Stimulated activated CD8-positive, alpha-beta memory T cell treated with anti-CD3 and anti-CD28 coated beads, Interleukin-7, amount 100 ng/mL, for 1 hour (primary cell): ENCODE measurements at places on chromosomes 2 and 18.

GRCh38 chr2:205288686-205289085 lies 393.6 kb upstream of the NRP2 start:
- no peak for DNase-seq

DNA sequence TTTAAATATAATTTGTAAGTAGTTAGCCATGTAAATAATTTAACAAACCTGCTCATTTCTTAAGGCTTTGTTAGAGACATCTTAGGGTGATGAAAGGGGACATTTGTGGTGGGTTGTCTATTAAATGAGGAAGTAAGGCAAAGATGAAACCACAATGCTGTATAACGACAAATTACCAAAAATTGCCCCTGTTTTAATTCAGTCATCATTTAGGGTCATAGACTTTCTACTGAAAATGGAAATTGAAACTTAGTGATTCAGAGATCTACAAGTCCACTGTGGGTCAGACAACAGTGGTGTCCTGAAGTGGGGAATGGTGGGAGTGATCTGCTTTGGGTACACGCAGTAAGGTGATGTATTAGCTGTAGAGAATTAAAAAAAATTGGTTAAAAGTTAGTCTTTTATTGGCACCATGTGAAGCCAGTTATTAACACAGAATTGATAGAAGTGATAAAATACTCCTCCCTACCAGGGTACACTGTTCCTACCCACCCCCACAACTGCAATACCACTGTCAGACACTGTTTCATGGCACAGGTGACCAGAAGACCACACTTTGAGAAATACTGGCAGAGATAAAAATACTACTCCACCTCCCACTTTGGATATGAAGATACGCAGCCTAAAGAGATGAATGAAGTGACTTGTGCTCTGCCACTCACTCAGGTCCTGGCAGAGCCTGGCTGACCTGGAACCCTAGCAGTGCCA lies 13.4 kb downstream of the CERS6 start:
- no peak for DNase-seq

- DNase-seq: no peak
Observed at GRCh38 chr2:758073-758820, 81.0 kb upstream of the TMEM18 start.

- no peak for DNase-seq
Observed at GRCh38 chr18:51513517-51513916, 316.0 kb upstream of the MEX3C start.

- no peak for DNase-seq
Observed at GRCh38 chr2:135890835-135891234, 14.6 kb upstream of the MCM6 start.

GRCh38 chr18:29879763-29880162 lies 1162.8 kb downstream of the DSC3 start:
- DNase-seq: no peak

GRCh38 chr2:168944065-168944464 lies 43.0 kb downstream of the G6PC2 start:
- no peak for DNase-seq

DNA sequence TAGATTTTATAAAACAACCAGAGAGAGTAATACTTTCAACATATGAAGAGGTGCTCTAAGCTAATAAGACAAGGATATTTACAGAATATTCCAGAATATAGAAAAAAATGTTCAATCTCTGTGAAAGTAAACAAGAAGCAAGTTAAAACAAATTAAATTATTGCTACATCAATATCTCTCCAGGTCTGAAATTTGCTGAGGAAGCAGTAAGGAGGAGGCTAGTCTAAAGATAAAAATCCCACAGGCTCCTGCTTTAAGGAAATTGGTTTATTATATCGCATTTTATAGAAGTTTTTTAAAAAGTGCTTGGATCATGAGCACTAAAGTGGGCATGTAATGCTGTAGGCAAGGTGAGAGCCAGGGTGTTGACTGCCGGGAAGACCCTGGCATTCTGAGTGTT lies 39.7 kb upstream of the ASB18 start:
- no peak for DNase-seq

GRCh38 chr2:231861288-231861931 lies 64.8 kb downstream of the NPPC start:
- DNase-seq: no peak

GRCh38 chr2:181307203-181307991 lies 149.8 kb upstream of the ITGA4 start:
- DNase-seq: no peak

DNA sequence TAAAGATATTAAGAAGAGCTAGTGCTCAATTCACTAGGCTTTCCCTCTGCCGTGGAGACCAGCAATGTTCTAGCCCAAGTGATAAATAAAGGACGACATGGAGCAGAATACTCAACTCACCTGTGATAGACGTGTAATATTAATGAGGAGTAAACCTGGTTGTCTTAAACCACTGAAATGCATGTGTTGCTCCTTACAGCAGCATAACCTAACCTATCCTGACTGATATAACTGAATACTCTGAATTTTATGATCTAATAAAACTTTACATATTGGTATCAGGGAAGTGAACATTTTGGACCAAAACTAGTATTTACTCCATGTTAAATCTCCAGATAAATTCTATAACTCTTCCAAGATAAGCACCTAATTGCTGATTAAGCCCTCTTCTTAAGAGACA lies 531.0 kb downstream of the METTL4 start:
- no peak for DNase-seq

- DNase-seq: no peak
Observed at GRCh38 chr2:73285159-73285739, 971 bp upstream of the FBXO41 start.

GRCh38 chr2:10204326-10205161 lies 82.0 kb downstream of the RRM2 start:
- DNase-seq: no peak

- DNase-seq: no peak
Observed at GRCh38 chr2:197261808-197262226, 48.8 kb downstream of the ANKRD44 start.

DNA sequence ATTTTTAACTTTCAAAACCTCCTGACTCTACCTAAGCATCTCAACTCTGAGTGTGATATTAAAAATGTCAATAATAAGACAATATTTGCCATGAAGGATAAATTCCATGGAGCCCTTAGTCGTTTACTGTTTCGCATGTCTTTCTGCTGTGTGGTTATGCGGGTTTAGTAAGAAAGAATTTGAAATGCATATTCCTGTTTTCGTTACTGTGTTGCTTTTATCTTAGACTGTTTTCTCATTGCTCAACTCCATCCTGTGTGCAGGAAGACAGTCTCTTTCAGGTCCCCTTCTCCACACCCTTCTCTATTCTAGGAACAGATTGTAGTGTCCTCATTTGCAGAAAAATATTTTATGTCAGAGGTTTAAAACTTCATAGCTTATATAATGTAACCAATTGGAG lies 82.5 kb upstream of the MAP3K20 start:
- DNase-seq: no peak

DNA sequence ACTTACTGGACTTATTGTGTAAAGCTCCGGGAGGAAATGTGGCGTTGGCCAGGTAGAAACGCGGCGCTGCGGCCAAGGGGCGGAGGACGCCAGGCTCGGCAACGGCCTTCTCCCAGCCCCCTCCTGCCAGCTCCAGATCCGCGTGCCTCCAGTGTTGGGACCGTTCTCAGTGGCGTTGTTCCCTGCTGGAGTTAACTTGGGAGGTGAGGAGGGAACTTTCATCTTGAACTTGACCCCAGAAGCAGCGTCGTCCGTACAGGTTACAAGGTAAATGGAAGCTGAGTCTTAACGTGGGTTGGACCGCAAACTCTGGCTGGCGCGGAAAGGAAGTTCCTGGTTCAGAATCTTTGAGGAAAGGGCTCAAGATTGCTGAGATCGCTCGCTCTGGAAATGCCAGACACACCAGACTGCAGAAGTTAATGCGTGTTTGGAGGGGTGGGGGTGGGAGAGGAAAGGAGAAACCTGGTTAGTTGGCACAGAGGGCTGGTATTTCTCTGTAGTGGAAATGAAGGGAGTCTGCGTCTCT lies 1.3 kb downstream of the TANC1 start:
- no peak for DNase-seq

DNA sequence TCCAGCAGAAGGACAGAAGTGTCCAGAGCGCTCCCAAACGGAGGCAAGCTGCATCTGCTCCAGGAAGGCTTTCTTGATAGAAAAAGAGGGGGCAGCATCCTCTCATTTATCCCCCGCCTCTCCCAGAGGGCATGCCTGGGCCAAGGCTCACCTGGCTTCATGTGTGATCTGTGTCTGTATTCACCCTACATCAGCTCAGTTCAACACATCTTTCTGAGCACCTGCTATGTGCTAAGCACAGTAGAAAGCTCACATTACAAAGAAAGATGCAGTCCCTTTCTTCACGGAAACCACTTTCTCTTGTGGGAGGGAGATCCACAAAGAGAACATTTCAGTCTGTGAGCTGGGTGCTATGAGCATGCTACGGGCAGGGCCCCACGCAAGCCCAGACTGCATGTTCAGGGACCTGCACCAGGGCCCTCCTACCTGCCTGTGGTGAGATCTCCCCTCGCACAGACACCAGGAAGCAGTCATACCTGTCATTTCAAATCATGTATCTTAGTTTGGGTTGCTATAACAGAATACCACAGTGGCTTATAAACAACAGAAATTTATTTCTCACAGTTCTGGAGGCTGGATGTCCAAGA lies 90.7 kb downstream of the PDCL3 start:
- no peak for DNase-seq

- no peak for DNase-seq
Observed at GRCh38 chr2:54701029-54701428, 22.4 kb upstream of the EML6 start.

GRCh38 chr18:62091487-62092120 lies 95.3 kb downstream of the PIGN start:
- no peak for DNase-seq

DNA sequence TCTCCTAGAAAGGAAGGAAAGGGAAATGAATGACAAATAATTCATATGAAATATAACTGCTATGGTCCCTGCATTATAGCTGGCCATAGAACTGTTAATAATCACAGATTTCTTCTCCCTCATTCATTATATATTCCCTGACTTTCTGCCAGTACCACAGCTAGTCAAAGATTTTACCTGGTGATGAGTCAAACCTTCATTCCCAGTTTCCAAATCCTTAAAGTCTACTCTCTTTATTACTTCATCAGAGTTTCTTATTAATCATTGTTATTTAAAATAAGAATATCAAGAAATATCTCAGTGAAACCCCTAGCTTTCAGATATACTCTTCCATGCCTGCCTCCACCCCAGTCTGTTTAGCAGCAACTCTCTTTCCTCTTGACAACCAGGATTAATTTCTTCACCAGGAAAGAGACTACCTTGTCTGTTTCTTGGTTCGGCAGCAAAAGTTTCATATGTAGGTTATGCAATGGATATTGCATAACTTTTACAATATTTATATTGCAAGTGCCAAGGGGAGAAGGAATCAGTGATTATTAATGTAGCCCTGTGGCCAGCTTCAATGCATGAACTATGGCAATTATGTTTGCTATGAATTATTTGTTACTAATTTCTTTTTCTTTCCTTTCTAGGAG lies 533.8 kb downstream of the FBXO15 start:
- no peak for DNase-seq

- no peak for DNase-seq
Observed at GRCh38 chr2:138931284-138932256, 151.4 kb upstream of the NXPH2 start.

GRCh38 chr2:128591022-128591860 lies 272.6 kb upstream of the HS6ST1 start:
- no peak for DNase-seq

- no peak for DNase-seq
Observed at GRCh38 chr2:116810071-116810470, 1004.4 kb upstream of the DDX18 start.

DNA sequence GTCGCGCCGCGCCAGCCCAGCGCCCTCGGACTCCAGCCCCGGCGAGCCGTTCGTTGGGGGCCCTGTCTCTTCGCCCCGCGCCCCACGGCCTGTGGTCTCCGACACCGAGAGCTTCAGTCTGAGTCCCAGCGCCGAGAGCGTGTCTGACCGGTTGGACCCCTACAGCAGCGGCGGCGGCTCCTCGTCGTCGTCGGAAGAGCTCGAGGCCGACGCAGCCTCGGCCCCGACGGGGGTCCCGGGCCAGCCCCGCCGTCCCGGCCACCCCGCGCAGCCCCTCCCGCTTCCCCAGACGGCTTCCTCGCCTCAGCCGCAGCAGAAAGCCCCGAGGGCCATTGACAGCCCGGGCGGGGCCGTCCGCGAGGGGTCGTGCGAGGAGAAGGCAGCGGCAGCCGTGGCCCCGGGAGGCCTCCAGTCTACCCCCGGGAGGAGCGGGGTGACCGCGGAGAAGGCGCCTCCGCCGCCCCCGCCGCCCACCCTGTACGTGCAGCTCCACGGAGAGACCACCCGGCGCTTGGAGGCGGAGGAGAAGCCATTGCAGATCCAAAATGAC lies 1.4 kb downstream of the PHLPP1 start:
- no peak for DNase-seq

DNA sequence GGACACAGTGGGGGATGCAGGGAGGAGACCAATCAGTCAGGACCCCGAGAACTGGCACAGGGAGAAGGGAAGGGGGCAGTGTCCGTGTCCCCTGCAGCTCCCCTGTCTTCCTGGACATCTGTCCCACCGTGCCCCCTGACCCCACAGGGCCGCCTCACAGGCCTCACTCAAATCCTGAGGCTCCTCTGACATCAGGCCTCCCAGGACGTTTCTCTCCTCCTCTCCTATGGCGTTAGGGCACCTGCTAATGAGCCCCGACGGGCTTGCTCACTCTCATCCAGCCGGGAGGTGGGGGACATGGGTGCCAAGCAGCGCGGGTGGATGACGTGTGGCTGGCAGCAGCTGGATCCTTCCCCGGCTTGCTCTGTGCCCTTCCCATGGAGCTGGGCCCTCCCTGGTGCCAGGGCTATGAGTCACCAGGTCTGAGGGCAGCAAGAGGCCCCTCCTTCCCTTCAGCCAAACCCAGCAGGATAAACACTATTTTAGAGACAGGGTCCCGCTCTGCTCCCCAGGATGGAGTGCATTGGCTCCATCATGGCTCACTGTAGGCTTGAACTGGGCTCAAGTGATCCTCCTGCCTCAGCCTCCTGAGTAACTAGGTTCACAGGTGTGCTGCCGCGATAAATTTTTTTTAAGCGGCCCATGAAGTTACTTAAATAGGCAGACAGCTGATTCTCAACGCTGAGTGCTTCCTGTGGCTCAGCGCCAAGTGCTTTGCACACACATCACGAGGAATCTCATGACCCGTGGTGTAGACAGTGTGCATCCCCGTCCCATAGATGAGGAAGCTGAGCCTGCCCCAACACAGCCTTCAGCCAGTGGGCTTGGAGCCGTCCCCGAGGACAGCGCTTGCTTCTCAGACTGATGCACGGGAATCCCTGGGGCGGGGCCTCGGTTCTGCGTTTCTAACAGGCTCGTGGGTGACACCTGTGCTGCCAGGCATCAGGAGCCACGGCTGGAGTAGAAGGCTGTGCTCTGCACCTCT lies 64.5 kb upstream of the HDAC4 start:
- DNase-seq: no peak
